ENCODE measurements at places on chromosomes 7 and 10.

DNA sequence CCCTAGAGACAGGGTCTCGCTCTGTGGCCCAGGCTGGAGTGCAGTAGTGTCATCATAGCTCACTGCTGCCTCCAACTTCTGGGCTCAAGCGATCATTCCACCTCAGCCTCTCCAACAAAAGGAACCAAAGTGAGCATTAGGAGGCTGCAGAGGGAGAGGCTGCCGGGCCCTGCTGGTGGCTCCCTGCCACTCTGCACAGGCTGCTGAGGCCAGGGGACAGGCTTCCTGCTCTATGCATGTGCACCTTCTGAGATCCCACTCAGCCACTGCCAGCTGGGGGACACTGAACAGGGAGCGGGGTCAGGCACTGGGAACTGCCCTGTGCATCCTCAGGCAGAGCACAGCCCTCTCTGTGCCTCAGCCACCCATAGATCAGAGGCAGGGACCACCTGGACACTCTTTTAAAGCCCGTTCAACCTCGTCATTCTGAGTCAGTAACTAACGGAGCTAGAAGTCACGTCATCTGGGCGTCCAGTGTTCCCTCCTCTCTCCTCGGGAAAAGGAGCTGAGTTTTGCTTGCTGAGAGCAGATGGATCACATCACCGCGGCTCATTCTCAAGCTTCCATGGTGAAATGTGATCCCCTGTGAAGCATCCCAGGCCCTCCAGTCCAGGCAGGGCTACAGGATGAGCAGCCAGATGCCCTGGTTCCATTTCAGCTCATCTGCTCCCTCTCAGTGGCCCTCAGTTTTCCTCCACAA lies 109.6 kb downstream of the MYL10 start:
- no peak for DNase-seq

GRCh38 chr10:77653210-77653609 lies 15.6 kb upstream of the KCNMA1 start:
- DNase-seq, result no peak

GRCh38 chr10:69241575-69241974 lies 21.4 kb downstream of the HKDC1 start:
- no peak for DNase-seq

- DNase-seq, result no peak
Observed at GRCh38 chr7:24574386-24574785, 1.1 kb downstream of the PALS2 start.

GRCh38 chr10:112778579-112778978 lies 171.5 kb upstream of the TCF7L2 start:
- no peak for DNase-seq
